ENCODE measurements at places on chromosomes 3 and 15. TPM values are rescaled to one million over a fixed set of nuclear protein-coding genes. Genes with fewer than 3 reads are reported as not detected.

Gene GOLGA6B
- not detected for total RNA-seq

Gene APH1B
- 26.4 TPM for total RNA-seq

Gene BOC
- 6.2 TPM for total RNA-seq

Gene FSTL1
- 76.1 TPM for total RNA-seq

Gene RNF7
- total RNA-seq = 132 TPM
